ENCODE measurements at places on chromosomes 11 and 22.

DNA sequence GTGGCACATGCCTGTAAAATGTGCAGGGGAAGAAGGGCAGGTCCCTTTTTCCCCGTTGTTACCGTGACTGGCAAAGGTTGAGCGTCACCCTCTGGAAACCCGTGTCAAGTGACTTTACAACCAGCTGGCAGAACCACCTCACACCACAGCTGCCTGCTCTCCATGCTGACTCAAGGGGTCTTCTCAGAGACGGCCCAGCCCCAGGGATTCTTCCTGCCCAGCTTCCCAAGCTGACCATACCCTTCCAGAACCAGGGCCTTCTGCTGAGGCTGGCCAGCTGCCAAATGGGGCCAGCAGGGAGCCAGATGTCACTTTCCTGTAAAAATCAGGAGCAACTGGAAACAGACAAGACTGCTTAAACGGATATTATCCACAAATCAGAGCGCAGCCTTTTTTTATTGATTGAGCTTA is 6.3 kb downstream of the PC start:
- no peak for DNase-seq

DNA sequence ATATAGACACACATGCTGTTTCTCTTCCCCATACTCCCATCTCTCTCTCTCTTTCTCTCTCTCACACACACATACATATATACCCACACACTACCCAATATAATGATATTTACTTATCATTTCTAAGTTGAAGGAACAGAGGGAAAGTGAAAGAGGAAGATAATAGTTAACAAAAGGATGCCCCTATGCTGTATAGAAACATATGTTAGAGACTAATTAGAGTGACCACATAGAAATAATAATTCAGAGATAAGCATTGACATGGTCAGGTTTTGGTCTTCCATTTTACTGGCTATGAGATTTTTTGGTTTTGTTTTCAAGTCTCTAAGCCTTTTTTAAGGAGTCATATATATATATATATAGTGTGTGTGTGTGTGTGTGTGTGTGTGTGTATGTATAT is 445.7 kb upstream of the CHORDC1 start:
- no peak for DNase-seq

DNA sequence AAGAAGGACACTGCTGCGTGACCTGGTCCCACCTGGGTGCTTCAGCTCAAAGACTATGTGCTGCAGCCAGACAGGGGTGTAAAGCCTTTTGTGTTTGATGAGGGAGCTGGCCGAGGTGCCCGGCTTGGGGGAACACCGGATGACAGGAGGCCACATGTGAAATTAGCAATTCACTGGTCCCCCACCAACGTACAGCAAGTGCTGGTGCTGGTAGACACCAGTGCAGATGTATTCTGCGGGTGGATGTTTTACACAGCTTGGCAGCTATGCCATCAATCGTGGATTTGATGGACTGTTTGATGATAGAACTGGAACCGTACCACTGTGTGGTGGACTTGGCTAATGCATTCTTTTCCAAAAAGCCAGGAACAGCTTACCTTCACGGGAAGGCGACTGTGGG is 47.9 kb upstream of the LIPT2 start:
- no peak for DNase-seq

DNA sequence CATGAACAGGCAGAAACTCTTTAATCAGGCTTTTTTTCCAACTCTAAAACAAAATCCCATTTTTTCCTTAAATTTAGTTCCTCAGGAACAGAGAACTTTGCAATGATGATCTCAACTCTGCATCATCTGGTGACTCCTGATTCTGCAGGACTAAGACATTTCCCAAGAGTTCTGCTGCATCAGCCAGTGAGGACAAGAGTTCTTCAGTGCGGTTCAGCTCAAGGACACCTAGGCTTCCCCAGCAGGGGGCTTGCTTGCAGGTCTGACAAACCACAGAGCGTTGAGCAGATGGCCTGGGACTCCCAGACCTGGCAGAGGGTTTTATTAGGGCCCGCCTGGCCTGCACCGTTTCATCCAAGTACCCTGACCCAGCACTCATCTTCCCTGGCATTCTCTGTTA is 6.4 kb downstream of the CDCA5 start:
- DNase-seq: no peak

DNA sequence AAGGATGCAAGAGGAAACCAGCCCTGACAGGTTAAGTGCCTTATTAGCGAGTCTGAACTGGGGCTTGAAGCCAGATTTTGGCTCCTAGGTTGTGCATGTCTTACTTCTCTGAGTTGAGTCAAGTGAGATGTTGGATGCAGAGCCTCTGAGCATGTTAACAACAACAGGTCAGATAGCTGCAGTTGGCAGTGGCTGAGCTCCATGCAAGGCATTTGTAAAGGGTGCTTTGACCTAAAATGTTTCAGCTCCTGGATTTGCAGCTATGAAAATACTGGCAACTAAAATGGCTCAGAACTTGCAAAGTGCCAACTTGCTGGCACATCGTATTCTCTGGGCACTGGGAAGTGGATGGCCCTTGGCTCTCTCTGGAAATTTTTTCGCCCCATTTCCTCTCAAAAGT is 16.4 kb upstream of the CSRP3 start:
- DNase-seq: no peak
